ENCODE measurements at places on chromosomes 1 and 21. TPM values are rescaled to one million over a fixed set of nuclear protein-coding genes. Genes with fewer than 3 reads are reported as not detected.

GRCh38 chr1:55473661-55474060 is 258.5 kb upstream of the USP24 start:
- DNase-seq, result no peak

GRCh38 chr1:15246960-15247614 is at the start of gene FHAD1:
Gene FHAD1 (plus strand): TSS chr1:15247223. CDS start chr1:15251785, 4,562 bp downstream.
- peak; percentile 69 for DNase-seq

DNA sequence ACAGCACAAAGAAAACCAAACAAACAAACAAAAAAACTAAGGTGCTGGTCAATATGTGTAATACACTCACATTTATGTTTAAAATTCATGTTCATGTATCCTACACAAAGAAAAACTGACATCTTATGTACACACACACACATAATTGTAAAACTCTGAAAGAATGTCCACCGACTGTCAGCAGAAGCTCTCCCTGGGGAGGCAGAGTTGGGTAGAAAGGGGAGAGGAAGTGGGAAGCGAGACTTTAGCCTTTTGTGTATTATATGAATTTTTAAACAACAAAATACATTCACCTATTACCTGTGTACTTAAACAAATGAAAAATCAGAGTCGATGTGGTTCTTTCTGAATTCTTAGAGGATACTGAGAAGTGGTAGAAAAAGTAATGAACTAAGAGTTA is 88.3 kb downstream of the ABCA4 start:
- no peak for DNase-seq

- DNase-seq, result no peak
These were observed 82.7 kb upstream of the ROR1 start for GRCh38 chr1:63690966-63691700.

DNA sequence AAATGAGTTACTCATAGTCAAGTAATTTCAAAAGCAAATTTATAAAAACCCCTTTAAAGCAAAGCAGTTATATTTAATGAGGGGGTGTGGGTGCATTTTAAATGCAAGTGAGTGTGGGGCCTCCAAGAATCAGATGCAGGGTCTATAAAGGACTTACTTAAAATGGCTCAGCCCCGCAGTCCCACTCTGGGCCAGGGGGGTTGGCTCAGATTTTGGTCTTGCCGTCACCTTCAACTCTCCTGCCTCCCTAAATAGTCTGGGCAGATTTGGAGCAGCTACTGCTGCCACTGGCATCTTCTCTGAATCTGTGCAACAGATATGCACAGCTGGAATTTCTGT is 16.2 kb downstream of the AMPD2 start:
- no peak for DNase-seq

The METTL13 gene
- 23.1 TPM for total RNA-seq

The ABCA4 gene
- 0.55 TPM for total RNA-seq

The CD55 gene
- total RNA-seq, result 441 TPM

GRCh38 chr1:208724079-208724478 is 479.9 kb upstream of the PLXNA2 start:
- DNase-seq, result no peak

DNA sequence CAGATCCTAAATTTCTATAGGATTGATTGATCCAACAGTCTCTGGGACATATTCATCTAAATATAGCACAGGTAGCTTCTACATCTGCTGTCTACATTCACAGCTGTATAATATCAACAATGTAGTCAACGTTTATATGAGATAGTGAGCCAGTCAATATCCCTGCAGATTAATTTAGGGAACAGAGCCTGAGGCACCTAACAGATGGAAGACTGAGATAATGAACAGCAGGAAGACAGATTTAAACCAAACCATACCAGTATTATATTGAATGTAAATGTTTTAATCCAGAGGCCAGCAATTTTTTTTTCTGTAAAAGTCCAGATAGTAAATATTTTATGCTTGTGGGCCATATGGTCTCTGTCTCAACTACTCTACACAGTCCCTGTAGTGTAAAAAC is 2072.4 kb downstream of the MRPL39 start:
- no peak for DNase-seq

- no peak for DNase-seq
These were observed 69.1 kb upstream of the STUM start for GRCh38 chr1:226479474-226479873.

The TAGLN2 gene
- 167 TPM for total RNA-seq

The FCRL4 gene
- not detected for total RNA-seq

The TRAF3IP3 gene
- total RNA-seq, result 13.3 TPM

- DNase-seq, result no peak
These were observed 8.7 kb upstream of the UTP25 start for GRCh38 chr1:209819058-209819457.

DNA sequence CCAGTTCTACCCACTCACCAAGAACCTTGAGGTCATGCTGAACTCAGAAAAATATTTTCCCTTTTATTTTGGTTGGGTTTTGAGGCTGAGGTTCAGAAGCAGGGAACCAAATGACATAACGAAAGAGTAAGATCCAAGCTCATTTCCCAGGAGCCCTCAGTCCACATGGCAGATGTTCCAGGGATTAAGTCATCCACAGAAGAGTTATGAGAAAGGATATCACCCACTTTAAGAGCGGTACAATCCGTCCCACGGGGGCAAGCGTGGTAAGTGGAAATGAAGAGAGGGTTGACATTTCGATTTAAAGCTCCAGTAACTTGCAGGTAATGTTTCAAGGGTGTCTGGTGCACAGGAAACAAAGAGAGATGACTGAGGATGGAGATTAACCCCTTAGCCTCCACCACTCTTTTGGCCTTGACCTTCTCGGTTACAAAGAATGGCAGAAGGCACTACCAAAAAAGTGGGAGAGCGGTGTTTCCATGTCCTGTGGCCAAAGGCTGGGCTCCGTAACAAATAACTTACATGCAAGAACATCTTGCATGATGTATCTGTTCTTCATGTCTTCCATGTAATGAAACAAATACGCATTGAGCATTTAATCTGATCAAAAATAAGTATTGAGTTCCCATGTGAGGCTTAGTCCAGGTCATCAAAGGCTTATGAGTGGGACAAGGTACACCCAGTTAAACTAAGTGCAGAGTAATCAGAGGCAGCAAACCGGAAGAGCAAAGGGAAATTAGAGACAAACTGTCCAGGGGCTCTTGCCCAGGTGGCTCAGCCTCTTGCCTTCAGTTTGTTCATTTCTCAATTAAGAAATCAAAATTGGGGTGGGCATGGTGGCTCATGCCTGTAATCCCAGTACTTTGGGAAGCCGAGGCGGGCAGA is 241.4 kb downstream of the TOMM20 start:
- DNase-seq, result no peak

GRCh38 chr1:116907351-116907750 is 2.4 kb upstream of the PTGFRN start:
- no peak for DNase-seq

- no peak for DNase-seq
These were observed 57.3 kb upstream of the CCDC190 start for GRCh38 chr1:162918151-162918754.

DNA sequence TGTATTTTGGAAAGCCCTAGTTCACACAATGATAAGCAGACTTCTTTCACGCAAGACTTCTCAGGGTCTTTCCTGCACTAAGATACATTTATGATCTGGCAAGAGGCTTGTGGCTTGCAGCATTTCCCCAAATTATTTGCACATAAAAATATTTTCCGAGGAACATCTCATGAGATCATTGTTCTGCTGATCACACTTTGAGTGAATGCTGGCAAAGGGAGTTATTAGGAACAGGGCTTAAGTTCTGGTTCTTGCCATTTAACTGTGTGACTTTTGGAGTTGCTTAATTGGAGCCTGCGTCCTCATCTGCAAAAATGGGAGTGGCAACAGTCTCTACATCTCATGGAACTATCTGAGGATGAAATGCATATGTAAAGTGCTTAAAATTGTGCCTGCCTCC is 50.2 kb downstream of the GADD45A start:
- no peak for DNase-seq

DNA sequence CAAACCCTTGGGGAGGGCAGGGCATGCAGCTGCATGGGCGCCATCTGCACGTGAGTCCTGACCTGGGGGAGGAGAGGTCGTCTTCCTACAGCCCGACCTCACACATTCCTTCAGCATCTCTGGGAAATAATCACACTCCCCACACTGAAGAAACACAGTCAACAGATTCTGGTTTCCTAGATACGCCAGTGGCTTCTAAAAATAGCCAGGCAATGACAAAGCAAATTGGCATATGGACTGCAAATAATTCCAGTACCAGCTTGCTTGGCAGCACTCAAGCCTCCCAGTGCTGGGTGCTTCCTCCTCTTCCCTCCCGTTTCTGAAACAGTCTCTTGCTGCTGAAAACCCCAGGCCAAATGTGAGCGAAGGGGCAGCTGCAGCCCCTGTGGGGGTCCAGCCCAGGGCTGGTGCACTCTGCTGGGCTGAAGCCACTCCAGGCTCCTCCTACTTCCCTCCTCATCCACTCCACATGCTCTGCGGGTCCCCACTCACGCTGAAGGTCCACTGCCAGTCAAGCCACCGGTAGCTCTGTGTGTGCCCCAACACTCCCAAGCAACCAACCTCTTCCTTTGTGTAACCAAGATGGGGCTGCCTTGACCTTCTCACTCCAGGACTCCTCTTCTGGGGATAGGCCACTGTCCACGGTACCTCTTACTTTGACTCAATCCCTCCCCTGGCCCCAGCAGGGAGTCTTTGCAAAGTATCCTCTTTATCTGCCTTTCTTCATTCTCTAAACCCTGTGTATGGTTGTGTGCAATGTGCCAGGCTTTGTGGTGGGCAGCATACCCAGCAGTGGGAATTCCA is 69.0 kb downstream of the KCND3 start:
- DNase-seq, result peak; percentile 50

- no peak for DNase-seq
These were observed 569.3 kb upstream of the NEGR1 start for GRCh38 chr1:72851597-72851996.

GRCh38 chr1:1776672-1777582 is 1.3 kb downstream of the NADK start:
- DNase-seq, result no peak

GRCh38 chr1:54237586-54237985 is 37.6 kb downstream of the MRPL37 start:
- DNase-seq, result no peak

Data from upper lobe of left lung (tissue), 6 donors.